ENCODE measurements at places on chromosomes 6 and 20.

DNA sequence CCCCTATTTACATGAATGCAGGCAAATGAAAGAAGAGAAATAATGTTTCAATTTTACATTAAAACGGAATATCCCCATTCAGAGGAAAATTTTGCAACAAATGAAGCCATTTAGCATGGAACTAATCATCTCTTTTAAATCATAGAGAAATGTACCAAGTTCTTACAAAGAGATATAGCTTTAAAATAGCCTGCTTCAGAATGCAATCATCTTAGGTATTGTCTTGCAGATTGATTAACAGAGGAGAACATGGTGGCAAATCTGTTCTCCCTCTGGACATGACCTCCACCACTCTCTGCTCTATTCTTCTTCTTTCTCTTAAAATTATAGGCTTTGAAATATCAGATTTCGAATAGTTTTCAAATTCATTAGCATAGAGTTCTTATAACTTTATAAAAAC lies 155.7 kb upstream of the DTNBP1 start:
- DNase-seq, result no peak

DNA sequence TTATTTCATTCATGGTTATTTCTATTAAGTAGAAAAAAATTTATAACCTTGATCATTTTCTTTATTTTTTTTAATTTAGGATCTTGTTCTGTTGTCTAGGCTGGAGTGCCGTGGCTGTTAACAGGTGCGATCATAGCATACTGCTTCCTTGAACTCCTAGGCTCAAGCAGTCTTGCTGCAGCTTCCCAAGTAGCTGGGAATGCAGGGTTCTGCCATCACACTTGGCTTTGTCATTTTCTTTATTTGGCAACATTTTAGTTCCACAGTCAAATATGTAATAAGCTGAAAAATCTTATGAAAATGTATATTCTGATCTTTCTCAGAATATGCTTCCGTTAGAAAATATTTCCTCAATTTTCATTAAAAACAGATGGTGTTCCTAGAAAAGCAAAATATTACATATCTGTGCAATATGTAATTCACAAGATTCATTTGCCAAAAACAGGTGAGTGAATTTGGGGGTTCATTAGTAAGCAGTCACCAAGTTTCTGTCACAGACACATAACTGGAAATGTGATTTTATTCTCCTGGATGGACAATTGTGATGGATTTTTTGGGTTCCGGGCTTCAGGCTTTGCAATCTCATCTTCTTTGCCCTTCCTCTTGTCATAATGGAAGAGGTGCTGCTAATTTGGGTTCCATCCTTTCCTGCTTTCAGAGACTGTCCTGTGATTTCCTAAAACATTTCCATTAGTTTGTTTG lies 21.5 kb downstream of the AMD1 start:
- no peak for DNase-seq

- no peak for DNase-seq
Observed at GRCh38 chr6:63615590-63615989, 20.0 kb upstream of the PHF3 start.

DNA sequence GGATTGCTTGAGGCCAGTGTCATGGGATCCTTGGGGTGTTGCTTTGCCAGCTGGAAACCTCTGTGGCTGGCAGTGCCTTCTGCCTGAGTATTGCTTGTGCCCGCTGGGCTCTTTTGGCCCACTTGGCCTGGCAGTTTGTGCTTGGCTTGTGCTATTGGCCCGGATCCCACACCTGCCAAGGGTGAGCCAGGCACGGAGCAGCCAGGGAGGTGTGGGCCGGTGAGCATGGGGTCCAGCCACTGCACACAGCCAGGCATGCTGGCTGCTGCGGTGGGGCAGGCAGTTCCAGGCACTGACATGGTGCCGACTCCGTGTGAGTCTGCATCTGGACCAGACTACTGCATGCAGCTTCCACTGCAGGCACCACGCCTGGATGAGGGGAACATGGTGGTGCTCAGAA lies 62.5 kb upstream of the SYNCRIP start:
- no peak for DNase-seq

DNA sequence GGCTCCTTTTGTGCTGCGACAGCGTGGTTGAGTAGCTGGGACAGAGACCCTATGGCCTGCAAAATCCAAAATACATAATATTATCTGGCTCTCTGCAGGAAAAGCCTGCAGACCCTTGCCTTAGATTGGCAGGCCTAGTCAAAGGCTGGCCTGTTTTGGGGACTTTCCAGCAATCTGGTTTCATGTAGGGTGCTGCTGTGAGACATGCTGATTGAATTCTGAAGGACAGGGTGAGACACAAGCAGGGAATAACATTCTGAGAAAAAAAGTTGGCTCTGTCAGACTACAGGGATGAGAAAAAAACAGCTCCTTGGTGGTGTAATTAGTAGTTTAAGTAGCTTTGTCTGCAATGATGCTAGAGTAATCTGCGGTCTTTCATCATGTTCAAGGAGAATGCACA lies 402.7 kb upstream of the AGPAT4 start:
- DNase-seq, result no peak

- no peak for DNase-seq
Observed at GRCh38 chr20:59749301-59749700, 145.0 kb downstream of the PHACTR3 start.

DNA sequence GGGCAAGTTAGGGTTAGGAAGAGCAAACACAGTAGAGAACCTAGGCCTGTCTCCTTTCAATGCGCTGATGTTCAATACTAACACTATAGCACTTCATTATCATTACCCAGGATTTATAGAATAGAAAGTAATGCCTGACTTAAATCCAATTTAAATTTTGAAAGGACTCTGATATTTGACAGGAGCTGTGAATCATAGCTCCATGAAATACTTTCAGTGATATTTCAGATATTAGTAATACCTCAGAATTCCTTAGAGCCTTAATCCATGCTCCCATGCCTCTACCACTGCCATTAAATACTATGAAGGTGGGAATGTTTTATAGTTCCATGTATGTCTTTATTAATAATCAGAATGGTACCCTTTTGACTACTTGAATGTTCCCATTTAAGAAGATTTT lies 530.2 kb downstream of the BCKDHB start:
- no peak for DNase-seq

DNA sequence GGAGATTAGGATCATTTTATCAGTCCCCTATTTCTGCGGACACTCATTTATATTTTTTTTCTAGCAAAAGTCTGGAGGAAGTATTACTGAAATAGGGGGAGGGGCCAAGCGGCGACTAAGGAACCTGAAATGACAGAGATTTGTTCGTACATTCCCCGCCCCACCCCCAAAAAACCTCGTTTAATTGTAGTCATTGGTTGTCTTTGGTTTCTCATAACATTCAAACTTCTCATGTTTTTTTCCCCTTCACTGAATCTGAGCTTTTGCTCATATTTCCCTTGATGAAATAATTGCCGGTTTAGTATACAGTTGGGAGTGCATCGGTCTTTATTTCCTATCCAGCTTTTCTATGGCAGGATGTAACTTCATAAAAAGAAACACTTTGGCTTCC lies 768 bp upstream of the FYN start:
- DNase-seq, result no peak

DNA sequence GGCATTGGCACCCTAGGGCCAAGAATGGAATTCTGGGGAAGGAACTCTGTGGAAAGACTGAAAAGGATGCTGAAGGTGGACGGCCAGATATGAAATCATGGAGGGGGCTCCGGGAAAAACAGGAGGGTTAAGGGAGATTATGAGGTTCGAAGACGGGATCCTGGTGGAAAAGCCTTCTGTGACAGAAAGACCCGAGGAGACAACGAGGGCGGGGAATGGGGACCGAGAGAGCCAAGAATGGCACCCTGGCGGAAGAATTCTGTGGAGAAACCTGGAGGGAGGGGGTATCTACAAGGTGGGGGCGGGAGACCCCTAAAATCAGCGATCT lies 426 bp downstream of the TRMT6 start:
- DNase-seq, result no peak

- no peak for DNase-seq
Observed at GRCh38 chr20:9149087-9149486, 80.2 kb downstream of the PLCB4 start.

DNA sequence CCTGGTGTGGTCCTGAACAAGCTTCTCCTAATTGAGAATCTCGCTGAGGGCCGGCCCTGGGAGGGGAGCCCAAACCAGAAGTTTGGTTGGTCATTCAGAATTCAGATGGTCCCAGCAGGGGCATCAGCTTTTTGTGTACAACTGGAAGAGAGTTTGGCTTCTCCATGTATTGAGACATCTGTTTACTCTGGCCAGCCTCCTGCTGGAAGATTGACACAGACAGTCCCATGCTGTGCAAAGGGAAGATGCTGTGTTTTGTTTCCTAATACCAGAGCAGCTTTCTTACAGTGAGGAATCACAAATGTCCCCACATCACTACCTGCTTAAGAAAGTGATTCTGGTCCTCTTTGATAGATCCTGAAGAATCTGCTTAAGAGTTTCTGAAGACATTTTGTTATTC lies 97.8 kb downstream of the PLEKHG1 start:
- DNase-seq, result no peak

DNA sequence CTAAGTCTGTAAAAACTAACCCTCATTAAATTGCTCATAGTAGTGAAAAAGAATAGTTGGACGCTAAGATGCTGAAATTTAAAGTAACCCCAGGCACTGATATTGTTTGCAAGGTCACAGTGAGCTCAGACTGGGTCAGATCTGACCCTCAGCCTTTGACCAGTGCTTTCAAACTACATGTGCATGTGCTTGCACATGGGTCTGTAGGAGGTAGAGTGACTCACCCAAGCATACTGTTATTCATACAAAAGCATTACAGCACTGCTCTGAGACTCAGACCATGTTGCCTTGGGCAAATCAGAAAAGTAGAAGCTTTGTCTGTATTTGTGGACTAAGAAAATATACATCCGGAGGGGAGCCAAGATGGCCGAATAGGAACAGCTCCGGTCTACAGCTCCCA lies 326.4 kb upstream of the MARCKS start:
- no peak for DNase-seq

DNA sequence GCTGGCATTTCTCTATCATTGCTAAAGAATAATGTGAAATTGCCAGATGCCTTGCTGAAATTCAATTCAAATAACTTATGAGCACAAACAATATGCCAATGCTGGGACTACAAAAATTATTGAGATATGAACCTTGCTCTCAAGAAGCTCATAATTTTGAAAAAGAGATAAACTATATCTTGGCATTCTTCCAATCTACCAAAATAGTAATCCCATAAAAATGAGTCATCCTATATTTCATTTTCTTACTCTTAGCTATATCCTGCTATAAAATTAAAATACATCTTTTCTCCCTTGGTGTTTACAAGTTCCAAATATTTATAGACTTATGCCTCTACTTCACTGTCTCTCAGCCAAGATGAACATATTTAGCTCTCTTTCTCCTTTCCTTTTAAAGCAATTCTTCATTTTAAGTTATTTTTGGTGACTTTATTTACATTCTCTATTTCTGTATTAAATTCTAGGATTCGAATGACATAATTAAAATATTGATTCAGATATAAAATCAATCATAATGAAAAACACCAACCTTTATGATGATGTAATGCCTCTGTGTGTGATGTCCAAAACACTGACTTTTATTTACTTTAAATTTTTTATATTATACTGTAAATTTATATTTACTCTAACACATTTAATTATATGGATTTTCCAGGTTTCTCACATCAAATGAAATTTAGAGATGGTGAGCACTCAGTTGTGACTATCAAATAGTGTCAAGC lies 152.6 kb downstream of the CDK19 start:
- no peak for DNase-seq

DNA sequence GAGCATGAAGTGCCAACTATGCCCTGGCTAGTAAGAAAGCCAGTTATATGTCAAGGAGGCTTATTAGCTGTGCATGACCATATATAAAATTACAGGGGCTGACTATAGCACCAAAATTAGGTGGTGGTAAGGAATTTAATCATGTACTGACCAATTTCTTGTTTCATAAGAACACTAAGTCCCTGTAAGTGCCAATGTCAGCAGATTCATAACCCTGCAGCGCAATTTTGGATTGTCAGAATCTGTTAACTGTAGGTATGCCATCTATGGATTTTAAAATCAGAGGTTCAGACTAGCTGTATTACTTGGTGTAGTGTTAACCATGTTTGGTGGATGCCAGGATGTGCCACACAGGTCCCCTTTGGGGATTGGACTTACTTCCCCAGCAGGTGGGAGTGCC lies 182.1 kb downstream of the ADAT2 start:
- no peak for DNase-seq

- DNase-seq, result no peak
Observed at GRCh38 chr6:104771258-104771832, 88.4 kb downstream of the HACE1 start.

- no peak for DNase-seq
Observed at GRCh38 chr20:9637889-9638288, 123.5 kb downstream of the LAMP5 start.

GRCh38 chr20:6635034-6635736 lies 132.3 kb upstream of the BMP2 start:
- no peak for DNase-seq

GRCh38 chr6:43979525-43979924 lies 147.7 kb downstream of the MRPL14 start:
- no peak for DNase-seq

DNA sequence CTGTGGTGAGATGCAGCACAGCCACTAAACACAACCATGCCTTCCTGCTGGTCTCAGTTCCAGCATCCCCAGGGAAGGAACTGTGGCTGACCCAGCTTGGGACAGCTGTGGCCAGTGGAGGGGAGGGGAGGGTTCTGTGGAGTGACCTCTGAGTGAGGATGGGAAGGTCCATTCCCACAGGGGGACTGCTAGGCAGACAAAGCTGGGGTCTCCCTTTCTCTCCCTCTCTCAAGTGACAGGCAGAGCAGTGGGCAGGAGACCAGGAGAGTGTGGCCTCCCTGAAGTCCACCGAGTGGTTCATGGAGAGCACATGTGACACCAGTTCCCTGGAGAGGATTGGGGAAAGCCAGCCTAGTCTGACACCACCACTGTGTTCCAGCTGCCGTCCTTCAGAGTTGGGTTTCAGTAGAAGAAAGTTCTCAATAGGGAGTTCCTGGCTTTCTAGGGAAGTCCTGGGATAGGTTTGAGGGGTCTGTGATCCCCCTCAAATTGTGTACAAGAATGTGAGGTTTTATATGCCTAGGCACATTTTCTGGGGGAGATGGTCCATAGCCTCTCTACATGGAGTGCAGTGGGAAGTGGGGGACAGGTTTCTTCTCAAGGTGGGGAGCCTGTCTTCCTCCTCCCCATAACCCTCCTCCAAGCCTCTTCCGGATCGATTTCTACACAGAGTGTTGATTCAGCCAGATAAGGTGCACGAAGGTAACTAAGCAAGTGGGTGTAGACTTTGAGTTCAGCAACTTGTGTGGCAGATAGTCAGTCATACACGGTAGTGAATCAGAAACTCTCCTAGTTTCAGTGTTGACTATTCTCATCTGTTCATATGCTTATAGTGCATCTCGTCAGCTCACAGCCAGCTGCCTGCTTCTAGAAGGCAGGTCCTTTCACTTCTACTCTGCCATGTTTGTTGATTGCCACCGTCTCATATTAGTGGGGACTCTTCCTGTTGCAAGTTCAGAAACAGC lies 18.9 kb downstream of the MANBAL start:
- peak; percentile 92 for DNase-seq

- no peak for DNase-seq
Observed at GRCh38 chr6:7732228-7732627, 6.3 kb downstream of the BMP6 start.

Data from GM12864 (cell line).